Fibroblast of villous mesenchyme (primary cell): ENCODE measurements at places on chromosomes 16 and 17. TPM values are rescaled to one million over a fixed set of nuclear protein-coding genes. Genes with fewer than 3 reads are reported as not detected.

DNA sequence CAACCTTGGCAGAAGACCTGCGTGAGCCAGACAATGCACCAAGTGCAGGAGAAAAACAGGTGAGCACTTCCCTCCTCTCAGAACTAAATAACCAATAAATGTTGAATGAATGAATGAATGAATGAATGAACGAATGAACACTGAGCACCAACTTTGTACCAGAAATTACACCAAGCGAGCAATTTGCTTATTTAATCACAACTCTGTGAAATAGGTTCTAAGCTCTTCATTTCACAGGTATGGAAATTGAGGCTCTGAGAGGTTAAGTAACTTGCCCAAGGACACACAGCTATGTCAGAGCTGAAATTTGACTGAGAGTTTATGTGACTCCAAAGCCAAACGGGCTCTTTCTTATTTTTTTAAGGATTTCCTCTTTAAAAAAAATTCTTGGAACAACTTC is 38.0 kb downstream of the TMEM132E start:
- no peak for DNase-seq

PTRH2 gene
- total RNA-seq, result 16.4 TPM in 2 replicates

DNA sequence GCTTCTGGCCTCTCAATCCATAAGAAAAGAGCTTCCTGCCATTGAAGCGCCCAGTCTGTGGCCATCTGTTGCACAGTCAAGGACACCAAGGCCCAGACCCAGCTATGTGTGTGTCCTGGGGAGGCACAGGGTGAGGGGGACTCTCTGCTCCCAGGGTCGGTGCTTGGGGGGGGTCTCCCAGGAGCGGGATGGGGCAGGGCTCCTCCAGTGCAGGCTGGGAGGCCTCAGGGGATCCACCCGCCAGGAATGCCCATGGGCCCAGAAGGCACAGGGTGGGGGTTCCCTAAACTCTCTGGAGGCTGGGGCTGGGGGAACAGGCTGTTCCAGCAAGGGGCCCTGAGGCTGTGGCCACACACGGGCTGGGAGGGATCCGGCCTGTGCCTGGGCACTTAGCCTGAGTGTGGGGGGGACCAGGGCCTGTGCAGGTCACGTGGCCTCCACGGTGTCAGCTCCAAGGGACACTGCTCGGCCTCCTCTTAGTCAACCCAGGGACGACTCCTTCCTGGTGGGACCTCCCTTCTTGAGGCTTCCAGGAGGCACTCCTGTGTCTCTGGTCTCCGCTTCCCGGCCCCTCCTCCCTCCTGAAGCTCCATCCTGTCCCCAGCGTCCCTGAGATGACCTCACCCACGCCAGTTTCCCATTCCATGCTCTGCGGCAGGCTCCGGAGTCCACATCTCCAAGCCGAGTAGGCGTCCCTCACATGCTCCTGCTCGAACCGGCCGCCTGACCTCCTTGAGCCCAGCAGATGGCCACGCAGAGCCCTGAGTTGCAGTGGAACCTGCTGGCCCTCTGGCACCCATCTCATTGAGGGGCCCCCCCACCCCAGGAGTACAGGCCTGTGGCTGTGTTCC is 23.1 kb upstream of the BAHCC1 start:
- DNase-seq, result peak; percentile 56

DNA sequence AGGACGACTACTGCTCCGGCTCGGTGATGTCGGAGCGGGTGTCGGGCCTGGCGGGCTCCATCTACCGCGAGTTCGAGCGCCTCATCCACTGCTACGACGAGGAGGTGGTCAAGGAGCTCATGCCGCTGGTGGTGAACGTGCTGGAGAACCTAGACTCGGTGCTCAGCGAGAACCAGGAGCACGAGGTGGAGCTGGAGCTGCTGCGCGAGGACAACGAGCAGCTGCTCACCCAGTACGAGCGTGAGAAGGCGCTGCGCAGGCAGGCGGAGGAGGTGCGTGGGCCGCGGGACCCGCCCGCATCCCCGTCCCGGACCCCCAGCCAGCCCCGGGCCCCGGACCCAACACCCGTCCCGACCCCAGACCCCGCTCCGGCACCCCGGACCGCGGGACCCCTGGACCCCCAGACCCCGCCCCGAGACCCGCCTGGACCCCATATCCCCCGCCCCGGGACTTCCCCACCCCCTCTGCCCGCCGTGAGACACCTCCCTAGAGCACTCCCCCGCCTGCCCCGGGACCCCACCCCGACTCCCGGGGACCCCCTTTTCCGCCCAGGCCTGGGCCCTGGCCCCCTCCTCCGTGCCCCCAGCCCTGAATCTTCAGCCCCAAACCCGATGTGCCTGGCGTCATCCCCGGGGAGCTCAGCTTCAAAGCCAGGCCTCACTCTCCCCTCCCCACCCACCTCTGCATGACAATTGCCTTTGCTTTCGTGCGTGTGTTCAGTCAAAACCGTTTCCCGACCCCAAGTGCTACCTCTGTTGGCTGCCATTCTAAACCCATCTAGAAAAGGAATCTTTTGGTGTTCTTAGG is 594 bp downstream of the MAPK8IP3 start:
- peak; percentile 38 for DNase-seq

TIMM22 gene
- 16.8 and 20.3 TPM in 2 replicates for total RNA-seq

DNA sequence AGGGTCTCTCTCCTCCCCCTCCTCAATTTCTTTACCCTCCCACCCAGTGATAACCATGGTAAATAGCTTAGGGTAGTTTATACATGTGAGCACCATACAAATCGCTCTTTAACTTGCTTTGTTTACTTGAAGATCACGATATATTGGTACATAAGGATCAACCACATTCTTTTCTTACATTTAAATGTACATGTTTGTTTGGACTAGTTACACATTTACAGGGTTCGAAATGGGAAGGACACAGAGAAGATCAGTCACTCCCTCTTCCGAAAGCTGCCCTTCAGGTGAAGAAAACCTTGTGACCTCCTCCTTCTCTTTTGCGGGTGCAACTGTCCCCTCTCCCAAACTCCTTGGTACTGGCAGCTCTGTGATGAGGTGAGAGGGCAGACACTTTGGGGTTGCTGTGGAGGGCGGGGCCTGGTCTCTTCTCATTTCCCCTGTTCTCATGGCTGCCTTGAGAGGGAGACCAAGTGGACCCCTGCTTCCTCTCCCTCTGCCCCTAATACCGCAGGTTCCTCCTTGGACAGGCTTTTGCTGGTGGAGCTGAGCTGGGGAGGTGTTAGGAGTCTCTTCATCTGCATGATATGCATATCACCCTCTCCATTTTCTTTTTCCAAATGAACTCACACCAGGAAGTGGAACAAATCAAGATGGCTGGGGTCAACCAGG is 4.7 kb upstream of the PIK3R6 start:
- no peak for DNase-seq

BICDL2 gene
- total RNA-seq, result under 0.01 TPM in 1 of 2 replicates, not detected in the other

DNA sequence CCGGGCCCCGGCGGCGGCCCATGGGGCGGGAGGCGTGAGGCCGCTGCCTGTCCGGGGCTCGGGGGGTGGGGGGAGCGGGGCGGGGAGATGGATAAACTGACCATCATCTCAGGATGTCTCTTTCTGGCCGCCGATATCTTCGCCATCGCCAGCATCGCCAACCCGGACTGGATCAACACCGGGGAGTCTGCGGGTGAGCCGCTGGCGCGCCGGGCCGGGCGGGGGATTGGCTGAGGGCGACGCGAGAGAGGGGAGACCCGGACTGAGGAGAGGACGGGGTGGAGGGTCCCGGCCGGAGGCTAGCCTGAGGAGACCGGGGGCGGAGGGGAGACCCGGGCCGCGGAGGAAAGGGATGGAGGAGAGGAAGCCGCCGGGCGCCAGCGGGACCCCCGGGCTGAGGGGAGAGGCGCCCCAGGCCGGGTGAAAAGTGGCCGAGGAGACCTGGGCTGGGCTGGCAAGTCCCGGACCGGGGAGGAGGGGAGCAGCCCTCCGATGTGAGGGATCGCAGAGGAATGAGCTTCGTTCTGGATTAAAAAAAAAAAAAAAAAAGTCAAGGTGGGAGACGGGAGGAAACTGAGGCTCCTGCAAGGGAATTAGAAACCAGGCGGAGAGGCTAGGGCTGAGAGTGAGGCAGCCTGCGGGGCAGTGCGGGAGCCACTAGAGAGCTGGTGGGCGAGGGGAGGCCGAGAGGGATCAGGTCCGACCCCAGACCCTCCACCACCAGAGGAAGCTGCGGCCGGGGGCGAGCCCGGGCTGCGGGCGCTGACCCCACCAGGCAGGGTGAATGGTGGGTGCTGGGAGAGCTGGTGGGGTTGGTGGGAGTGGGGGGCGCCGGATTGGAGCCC is 526 bp downstream of the MOSMO start:
- DNase-seq, result no peak

DNA sequence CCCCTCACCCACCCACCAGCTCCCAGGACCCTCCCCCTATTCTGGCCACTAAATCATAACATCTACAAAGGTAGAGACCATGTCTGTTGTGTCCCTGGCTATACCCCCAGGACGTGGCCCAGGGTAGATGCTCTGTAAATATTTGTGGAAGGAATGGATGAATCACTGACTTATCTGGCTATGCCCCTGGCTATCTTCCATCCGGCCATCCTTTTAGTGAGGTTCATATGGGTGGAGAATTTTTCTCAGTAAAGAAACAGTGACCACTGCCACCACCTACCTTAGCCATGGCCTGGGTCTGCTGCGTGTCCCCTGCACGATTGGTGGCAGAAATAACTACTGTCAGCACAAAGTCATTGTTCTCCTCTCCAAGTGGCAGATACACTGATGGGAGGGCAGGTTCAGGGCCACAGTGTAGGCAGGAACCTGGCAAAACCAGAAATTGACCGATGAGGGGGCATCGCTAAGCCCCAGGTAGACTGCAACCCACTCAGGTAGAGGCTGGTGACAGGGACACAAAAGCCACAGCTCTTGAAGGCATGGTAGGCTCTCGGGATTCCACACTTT is 63.1 kb upstream of the BCO1 start:
- DNase-seq, result peak; percentile 68

GRCh38 chr17:75250009-75250471 is 11.4 kb downstream of the GGA3 start:
- peak; percentile 83 for DNase-seq

CCDC137 gene
- 7.8 and 10.0 TPM in 2 replicates for total RNA-seq

DNA sequence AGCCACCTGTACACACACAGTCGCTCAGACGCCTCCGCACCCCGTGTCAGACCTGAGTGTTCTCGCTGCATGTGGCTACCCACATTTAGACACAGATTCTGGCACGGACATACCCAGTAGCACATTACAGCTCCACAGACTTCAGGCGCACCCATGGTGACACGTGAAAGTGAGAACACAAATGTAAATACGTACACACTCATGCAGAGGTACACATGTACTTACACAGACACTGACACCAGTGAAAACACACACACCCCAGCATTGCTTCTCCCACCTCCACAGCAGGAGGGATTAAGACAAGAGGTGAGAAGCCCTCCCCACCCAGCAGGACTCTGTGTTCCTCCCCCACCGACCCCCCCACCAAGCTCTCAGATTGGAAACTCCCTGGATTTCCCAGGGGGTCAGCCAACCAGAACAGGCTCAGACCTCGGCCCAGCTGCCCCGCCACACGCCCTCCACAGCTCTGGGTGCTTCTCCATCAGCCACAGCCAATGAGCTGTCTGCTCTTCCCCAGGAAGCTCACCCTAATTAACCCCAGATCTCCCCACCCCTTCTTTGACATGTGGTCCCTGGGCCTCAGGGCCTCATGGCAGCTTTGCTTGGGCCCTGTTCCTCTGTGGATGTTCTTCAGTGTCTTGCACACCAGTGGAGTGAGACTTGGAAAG is 5.3 kb upstream of the FOXN1 start:
- DNase-seq, result no peak

DNA sequence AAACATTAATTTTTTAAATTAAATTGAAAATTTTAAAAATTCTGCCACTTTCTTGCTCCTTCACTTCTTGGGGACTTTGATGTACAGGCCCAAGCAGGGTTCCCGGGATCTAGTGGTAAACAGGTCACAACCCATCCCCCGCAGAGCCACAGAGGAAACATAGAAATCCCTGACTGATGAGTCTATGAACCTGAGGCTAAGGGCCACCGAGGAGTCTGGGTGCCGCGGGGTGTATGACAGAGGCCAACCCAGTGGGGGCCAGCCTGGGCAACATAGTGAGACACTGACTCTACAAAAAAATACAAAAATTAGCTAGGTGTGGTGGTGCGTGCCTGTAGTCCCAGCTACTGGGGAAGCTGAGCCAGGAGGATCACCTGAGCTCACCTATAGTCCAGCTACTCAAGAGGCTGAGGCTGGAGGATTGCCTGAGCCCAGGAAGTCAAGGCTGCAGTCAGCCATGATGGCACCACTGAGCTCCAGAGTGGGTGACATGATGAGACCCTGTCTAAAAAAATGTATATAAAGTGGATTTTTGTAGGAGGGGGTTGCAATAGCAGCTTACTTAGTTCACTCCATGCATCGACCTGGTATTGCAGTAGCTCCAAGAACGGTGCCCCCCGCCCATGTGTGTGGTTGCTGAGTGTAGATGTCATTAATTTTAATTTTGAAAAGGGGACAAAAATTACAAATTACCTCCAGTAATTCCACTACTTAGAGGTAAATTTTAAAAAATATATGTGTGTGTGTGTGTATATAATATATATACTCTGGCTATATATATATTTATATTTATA is 9.2 kb upstream of the FLYWCH1 start:
- no peak for DNase-seq

GRCh38 chr17:4852567-4853207 is 19.5 kb downstream of the MINK1 start:
- DNase-seq, result peak; percentile 43

- no peak for DNase-seq
Measured at GRCh38 chr16:81676066-81676882, 102.8 kb upstream of the PLCG2 start.

- no peak for DNase-seq
Measured at GRCh38 chr16:67888331-67888730, 3.6 kb downstream of the NRN1L start.

GRCh38 chr16:89330177-89330856 is 112.8 kb downstream of the ZNF778 start:
- no peak for DNase-seq

GRCh38 chr16:53980675-53981074 is 276.7 kb downstream of the FTO start:
- peak; percentile 57 for DNase-seq

GLP2R gene
- 0.32 and 0.43 TPM in 2 replicates for total RNA-seq

GRB7 gene
- 0.97 and 1.3 TPM in 2 replicates for total RNA-seq

DNA sequence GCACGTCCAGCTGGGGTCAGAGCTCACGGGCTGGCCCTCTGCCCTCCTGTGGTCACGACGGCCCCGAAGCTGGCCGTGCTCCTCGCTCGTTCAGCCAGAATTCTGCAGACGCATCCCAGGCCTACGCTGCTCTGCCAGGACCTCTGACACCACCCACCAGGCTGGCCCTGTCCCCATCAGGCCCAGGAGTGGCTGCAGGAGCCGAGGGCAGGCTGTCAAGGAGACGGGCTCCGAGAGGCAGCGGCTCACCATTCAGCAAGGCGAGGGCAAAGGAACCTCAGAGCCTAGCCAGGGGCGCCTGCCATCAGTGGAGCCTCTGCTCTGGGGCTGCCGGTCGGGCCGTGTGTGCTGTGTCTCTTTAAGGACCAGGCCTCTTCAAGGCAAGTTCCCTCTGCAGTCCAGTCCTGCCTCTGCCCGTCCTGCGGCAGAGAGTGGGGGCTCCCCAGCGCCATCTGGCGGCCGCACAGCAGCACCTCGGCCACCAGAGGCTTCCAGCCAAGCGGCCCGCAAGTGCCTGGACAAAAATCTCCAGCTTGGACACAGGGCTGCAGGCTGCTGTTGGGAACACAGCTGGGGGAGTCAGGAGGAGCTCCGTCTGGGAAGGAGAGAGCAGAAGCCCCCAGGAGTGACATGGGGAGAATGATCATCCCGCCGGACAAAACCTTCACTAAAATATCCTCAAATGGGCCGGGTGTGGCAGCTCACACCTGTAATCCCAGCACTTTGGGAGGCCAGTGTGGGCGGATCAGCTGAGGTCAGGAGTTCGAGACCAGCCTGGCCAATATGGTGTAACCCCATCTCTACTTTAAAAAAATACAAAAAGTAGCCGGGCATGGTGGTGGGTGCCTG is 7.4 kb upstream of the ABR start:
- peak; percentile 85 for DNase-seq

KRTAP4-1 gene
- not detected in 2 replicates for total RNA-seq

- DNase-seq, result peak; percentile 74
Measured at GRCh38 chr17:66829386-66829864, 5.5 kb upstream of the CACNG5 start.

DCXR gene
- total RNA-seq, result 40.6 and 51.9 TPM in 2 replicates
